ENCODE measurements at places on chromosomes 3 and 15.

GRCh38 chr3:99505646-99506269 lies 132.6 kb upstream of the COL8A1 start:
- DNase-seq = no peak

- peak; percentile 28 for DNase-seq
Observed at GRCh38 chr3:140022066-140022770, 87.2 kb downstream of the CLSTN2 start.

DNA sequence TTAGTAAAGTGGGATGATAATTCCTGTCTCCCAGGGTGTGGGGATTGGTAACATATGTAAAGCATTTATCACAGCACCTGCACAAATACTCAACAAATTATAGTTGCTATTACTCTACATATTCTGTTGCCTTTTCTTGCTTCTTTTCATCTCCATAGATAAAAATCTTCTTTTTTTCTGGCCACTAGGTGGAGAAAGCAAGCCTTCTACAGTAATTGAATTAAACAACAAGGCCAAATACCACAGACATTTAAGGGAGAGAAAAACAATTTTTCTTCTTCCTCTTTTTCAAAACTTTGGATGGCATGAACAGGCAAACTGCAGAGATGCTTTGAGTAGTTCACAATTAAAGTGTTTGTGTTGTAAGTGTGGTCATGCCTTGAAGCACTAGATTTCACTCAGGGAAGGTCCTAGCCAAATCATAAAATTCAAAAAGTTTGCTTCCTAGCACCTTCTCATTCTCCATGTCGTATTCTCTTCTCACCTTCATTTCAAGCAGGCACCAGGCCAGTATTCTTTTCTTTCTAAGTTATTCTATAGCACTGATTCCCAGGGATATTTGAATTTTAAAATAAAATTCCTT lies 493.4 kb upstream of the TGFBR2 start:
- DNase-seq = no peak

DNA sequence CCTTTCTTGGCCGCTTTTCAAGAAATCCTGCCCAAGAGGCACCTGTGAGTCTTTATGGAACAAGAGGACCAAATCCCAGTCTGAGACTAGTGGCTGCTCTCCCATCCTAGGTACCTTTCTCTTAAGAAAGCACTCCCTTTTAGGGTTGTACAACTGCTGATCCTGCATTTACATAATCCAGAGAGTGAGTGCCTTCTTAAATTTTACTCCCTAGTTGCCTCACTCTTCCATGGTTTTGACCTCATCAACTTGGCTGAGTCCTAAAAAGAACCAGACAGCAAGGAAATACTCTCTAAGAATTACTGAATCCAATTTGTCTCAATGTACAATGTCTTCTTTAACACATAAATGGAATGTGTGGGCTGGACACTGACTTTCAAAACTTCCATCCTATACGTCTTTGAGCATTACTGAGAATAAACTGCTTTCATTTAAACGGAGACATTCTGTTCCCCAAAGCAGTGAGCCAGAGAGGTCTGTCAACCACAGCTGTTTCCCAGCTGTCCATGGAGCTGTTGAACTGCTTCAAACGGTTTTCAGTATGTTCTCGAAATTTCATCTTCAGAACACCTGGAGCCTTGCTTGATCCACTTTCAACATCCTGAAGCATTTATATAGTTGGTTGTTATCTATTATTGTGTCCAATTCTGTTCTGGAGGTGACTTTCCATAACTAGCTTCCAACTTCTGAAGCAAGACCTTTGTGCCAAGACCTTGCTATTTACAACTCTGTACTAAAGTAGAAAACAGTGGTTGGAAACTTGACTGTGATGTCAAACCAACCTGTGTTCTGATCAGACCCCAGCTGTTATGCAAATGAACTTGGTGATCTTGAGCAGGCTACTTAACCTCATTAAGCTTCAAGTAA lies 179.1 kb downstream of the SLC9A9 start:
- DNase-seq = no peak

- no peak for DNase-seq
Observed at GRCh38 chr3:8657804-8658305, 13.3 kb upstream of the SSUH2 start.

DNA sequence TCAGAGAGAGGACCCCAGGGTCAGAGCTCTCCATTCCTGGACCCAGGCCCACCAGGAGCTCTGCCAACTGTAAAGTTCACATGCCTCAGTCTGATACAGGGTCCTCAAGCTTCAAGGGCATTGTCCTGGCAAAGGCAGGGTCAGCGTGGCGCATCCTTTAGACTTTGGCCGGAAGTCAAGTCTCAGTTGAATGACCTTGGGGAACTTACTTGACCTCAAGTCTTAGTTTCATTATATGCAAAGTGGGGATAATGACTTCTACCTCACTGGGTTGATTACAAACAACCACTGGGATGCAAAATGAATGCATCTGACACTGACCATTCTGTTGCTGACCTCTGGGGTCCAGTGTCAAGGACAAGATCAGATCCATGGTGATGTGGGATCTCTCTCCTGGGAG lies 70.6 kb upstream of the CTSH start:
- DNase-seq = no peak

DNA sequence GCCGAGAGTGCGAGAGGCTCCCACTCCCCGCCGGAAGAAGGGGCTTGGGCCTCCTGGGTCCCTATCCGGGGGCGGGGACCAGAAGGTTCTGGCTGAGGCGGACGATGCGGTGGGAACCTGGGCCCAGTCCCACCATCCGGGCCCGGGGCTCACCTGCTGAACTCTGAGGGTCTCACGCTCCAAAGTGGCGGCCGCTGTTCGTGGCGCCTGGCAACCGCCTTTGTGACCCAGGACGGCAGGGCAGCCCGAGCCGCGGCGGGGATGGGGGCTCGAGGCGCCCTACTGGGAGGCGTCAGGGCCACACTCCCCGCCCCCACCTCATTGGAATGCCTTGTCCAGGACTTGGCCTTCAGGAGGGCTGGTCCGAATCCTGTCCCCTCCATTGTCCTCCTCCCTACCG lies at the start of gene FANCD2OS:
FANCD2OS (minus strand) TSS at position 165 of the 400 bp plus-strand sequence. CDS start 3,481 bp downstream, outside the sequence.
- DNase-seq = no peak

- no peak for DNase-seq
Observed at GRCh38 chr15:51755790-51756189, 4.4 kb downstream of the TMOD2 start.

DNA sequence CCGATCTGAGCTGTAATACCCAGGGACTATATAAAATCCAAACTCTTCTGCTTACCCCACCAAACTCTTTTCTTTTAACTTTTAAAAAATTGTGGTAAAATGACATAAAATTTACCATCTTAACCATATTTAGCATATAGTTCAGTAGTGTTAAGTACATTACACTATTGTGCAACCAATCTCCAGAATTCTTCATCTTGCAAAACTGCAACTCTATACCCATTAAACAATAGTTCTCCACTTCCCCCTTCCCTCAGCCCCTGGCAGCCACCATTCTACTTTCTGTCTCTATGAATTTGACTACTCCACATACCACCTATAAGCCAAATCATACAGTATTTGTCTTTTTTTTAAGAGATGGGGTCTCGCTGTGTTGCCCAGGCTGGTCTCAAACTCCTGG lies 38.7 kb downstream of the SENP8 start:
- no peak for DNase-seq

DNA sequence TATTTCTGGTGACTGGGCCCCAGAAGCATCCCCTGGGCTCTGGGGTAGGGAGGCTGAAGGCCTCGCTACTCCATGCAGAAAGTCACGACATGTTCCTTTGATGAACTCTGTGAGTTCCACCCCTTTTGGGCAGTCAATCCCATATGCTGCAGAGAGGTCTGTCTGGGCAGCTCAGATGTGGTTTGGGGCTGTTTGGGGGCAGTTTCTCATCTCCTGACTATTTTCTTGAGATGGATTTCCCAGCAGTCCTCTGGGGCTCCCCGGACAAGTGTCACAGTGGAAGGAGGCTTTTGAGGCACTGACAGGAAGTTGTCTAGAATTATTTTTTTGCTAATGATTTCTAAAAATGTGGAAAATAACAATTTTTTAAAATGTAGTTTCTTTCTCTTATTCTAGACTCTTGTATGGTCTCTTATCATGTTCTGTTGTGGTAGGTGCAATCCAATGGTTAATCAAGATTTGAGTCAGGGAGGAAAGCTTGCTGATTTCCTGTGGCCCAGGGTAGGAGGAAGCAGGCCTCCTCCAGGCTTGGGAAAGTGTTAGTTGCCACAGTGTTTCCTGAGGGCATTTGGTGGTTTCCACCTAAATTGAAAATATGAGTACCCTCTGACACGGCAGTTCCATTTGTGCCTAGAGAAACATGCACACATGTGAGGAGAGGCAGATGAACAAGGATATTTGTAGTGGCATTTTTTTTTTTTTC lies 19.9 kb upstream of the TATDN2 start:
- no peak for DNase-seq

DNA sequence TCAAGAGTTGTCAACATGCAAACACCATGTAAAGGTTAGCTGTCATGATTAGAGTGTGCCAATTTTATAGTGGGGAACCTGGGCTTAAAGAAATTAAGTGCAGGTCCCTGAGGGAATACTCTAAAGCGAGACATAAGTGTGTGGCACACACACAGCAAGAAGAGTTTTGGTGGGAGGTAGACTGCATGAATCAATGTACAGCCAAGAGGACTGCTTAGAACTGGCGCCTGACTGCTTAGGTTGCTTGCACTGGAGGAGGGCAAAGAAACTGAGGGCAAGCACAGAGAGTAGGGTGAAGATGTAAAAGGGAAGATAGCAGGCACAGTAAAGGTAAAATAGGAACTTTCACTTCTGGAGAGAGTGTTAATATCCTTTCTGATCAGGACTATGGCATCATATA lies 184.9 kb downstream of the SOX2 start:
- DNase-seq = no peak

DNA sequence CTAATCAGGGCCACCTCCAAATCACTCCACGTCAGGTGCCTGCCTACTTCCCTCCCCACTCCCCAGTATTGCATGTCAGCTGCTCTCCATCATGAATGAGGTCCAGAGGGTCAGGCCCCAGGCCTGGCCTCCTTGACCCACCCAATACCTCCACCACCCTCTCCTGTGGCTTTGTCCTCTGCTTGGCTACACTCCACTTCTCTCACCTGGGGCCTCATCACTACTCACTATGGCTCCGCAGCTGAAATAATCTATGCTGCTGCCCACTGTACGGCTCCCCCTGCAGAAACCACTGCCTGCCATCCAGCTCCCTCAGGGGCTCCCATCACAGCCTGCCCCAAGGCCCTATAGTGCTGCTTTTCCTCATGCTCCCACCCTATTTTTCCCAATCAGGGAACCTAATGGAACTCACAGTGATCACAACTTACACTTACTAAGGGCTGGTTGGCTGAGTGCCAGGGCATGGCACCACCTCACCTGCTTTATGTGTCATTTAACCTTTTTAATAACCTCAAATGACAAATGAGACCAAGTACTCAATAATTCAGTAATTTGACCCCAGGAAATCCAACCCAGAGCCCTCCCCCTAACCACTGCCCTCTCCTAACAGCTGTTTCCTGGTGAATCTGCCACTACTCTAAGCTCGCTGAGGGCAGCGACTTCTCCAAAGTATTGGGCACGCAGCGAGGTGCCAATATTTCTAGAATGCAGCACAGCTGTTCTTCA lies 2.3 kb downstream of the GORASP1 start:
- DNase-seq = no peak

DNA sequence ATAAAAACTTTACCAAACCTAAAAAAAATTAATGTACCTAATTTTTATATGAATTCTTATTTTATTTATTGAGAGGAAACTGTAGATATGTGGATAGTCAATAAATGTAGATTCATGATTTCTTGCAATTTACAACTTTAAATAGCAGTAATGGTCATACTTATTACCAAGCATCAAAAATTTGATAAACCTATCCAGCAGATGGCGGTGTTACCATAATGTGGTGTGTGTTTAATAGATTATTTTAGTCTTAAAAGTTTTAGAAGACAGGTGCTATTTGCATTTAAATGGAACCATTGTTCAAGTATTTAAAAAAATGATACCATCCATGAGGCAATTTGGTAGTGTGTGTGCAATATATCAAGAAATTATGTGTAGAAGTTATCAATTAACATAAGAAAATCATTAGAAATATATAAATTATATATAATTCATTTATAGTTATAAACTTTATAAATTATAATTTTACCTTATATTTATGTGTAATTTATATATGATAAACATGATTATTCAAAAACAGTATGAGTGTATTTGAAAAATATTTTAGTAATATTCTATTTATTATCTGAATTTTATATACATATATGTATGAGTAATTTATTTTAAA lies 176.0 kb upstream of the BCHE start:
- no peak for DNase-seq

GRCh38 chr3:184015381-184016019 lies 2.2 kb downstream of the ABCC5 start:
- no peak for DNase-seq

- DNase-seq = no peak
Observed at GRCh38 chr3:175270198-175270837, 411.2 kb downstream of the NAALADL2 start.
